HS-5 (cell line): ENCODE measurements at places on chromosomes 12 and 14.

- no peak for DNase-seq
These were observed 63.2 kb upstream of the PTPRR start for GRCh38 chr12:70983692-70984091.

DNA sequence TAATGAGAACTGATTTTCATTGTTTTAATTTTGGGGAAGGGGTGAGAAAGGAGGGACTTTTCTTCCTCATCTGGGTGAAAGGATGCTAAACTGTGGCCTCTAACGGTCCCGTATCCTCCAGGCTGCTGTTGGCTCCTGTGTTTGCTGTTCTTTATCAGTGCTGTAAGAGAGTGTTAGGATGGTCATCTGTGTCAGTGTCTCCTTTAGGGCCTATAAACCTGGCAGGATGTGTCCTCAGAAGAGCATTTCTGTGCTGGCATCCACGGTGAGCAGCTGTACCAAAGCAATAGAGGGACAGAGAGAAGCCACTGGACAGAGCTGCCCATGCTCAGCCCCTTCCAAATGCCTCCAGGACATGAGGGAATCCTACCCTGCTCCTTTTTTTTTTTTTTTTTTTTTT lies 253.1 kb downstream of the ZFP36L1 start:
- DNase-seq: no peak

DNA sequence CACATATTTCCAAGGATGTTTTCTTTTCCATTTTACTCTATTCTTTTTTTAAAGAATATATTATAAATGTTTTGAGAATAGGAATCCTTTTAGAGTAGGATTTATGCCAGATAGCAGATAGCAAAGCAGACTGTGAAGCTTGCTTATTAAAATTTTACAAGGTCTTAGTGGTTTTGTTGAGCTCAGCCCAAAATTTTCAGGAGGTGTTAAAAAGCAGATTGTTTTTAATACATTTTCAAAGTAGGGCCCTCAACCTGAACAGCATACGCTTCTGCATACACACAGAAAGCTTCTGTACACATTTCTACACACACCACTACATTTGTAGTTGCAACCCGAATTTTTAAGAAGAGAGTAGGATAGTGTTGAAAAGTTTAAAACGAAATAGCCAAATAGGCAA lies 151.0 kb downstream of the EPS8 start:
- DNase-seq: no peak

- DNase-seq: no peak
These were observed 16.8 kb downstream of the ATP5MC2 start for GRCh38 chr12:53659011-53659551.

- no peak for DNase-seq
These were observed 171.8 kb downstream of the DUSP6 start for GRCh38 chr12:89180496-89180895.

GRCh38 chr12:34298971-34299801 lies 276.9 kb downstream of the ALG10 start:
- no peak for DNase-seq

DNA sequence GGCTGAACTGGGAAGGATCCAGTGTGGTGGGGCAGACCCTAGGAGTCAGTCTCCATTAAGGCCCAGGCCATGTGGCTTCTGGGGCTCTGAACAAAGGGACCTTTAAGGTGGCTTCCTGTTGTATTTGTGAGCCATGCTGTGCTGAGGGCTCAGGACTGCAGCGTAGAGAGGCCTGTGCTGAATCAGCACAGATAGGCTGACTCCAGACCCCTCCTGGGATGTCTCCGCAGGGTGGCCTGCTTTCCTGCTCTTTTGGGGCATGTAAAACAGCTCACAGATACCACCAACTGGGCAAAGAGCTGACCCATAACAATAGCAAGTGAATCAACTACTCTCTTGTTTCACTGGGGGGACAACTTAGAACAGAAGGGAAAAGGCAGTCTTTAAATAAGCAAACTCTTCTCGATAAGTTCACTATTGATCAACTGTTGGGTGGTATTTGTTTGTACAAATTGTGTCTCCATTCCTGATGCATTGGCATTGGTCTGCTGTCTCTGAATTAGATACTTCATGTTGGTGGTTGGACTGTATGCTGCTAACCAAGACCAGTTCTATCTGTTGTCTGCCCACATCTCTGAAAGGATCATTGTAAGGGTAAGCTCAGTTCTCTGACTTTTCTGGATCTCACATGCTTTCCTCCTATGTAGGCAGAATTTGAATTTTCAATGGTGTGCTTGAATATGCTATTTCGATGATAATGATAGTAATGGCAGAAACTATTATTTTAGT lies 71.8 kb downstream of the MYRFL start:
- no peak for DNase-seq

DNA sequence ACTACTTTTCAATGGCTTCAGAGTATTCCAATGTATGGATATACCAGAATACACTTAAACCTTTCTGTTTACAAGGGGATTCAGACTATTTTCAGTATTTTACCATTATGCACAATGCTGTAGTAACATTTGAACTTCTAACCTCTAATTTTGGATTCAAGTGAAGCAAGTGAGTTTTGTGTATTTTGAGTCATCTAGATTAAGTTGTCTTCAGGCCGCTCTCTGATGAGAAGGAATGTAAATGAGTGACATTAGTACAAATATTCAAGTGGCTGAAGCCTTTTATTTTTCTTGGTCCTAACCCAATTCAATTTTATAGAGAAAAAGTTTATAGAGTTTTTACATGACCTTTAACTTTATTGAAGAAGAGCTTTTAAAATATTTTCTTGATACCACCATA lies 125.6 kb downstream of the PDE3A start:
- no peak for DNase-seq

GRCh38 chr14:83764656-83765599 lies 1765.0 kb upstream of the FLRT2 start:
- DNase-seq: no peak

DNA sequence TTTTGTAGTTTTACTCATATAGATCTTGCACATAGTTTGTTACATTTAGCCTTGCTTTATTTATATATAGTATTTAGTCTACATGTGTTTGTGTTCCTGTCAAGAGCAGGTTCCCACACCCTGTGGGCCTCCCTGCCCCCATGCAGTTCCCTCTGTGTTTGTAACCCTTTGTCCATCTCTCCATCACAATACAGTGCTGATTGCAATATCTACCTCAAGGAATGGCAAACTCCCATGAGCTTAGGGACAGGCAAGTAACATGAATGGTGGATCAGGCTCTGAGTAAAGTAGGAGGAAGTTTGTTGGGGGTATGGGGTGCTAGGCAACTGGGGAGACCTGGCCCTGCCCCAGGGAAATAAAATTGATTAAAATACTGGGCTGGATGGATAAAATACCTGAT lies 151.9 kb upstream of the MYL2 start:
- no peak for DNase-seq

DNA sequence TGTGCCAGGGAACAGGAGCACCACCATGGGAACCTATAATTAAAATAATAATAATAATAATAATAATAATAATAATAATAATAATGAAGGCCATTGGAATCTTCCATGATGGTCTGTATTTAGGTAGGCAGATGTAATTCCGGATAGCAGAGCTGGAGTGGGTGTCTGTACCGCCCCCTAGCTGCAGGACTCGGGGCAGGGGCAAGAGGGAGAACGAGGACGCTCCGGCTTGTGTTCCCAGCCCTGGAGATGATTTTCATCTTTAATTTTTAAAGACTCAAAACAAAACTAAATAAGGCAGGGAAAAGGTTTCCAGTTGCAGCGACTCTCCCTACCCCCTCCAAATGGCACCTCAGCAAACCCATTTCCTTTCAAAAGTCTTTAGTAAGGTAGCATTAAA lies 501.1 kb downstream of the VRK1 start:
- no peak for DNase-seq

GRCh38 chr14:66432334-66432733 lies 53.8 kb upstream of the CCDC196 start:
- DNase-seq: no peak

- peak; percentile 72 for DNase-seq
These were observed 116.8 kb upstream of the SLC38A4 start for GRCh38 chr12:46942579-46942978.

GRCh38 chr12:39144613-39145061 lies 239.2 kb upstream of the CPNE8 start:
- no peak for DNase-seq

- no peak for DNase-seq
These were observed 109.4 kb downstream of the SLC15A5 start for GRCh38 chr12:16168078-16168477.

DNA sequence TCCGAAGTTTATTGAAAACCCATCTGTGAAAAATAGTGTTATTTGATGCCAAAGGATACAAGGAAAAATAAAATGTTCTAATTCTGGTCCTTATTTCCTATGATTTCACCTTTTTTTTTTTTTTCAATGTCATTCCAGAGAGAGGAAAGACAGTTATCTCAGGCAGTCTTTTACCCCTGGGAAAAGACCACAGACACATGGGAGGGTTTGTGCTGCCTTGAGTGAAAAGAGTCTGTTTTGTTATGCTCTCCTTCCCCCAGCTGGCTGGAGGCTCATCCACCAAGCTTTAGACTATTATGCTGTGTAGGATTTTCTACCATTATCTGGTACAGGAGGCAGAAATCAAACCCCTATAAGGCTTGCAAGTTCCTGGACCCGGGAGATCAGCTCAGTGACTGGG lies 151.8 kb downstream of the CRADD start:
- DNase-seq: no peak

DNA sequence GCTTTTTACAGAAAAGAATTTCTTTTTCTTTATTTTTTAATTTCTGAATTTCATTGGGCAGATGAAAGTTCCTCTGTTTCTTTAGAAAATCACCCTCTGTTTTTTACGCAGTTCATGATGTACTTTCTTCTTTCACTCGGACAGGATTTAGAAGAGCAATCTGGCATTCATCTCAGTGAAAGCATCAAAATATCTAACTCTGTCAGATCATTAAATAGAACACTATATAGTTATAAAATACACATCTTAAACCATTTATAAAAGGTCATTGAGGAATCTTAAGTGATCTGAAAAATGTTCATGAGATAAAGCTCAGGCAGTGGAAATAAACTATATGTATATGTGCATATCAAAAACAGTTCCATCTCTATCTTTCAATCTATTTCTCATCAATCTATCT lies 3.9 kb downstream of the IFNG-AS1 start:
- no peak for DNase-seq

DNA sequence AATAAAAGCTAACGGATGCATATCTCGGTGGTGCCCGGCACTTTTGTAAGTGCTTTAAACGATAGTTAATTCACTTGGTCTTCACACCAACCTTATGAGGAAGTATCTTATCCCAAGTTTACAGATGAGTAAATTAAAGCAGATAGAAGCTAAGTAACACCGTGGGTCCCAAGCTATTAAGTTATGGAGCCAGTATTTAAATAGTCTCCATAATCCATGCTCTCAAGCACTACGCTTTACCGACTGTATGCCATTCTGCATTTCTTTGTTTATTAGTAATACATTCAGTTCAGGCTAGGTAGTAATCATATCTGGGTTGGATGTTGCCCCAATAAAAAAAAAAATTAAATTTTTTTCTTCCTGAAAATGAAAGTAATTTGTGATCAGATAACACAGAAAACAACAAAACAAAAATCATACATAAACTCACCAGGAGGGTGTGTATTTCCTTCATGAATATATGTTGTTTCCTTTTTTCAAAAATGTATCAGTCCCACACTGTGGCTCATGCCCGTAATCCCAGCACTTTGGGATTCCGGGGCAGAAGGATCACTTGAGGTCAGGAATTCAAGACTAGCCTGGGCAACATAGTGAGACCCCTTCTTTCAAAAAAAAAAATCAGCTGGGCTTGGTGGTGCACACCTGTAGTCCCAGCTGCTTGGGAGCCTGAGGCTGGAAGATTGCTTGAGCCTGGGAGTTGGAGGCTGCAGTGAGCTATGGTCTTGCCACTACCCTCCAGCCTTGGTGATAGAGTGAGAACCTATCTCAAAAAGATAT lies 1.4 kb upstream of the M6PR start:
- DNase-seq: no peak

- DNase-seq: no peak
These were observed 206.8 kb downstream of the NUAK1 start for GRCh38 chr12:105931762-105932570.

GRCh38 chr12:91551927-91552326 lies 369.3 kb upstream of the DCN start:
- DNase-seq: no peak

DNA sequence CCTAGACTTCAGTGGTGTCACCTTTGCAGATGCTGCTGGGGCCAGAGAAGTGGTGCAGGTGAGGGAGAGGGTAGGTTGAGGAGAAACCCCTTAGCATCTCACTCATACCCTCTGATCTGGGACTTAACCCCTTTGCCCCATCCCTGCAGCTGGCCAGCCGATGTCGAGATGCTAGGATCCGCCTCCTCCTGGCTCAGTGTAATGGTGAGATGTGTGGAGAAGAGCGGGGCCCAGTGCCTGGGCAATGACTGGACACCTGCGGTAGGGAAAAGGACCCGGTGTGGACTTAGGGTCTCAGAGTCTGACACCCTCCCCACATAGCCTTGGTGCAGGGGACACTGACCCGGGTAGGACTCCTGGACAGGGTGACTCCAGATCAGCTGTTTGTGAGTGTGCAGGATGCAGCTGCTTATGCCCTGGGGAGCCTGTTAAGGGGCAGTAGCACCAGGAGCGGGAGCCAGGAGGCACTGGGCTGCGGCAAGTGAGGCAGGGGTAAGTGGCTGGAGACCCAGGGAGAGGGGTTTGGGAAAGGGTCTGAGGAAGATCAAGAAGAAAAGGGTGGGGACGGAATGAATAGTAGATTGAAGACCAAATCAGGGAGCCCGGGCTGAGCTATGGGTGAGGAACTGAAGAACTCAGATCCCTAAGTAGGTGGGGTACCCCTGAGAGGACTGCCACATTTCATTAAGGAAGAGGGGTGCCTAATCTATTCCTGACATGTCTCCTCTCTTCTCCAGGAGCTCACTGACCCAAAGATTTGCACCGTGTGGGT lies 7.6 kb downstream of the B4GALNT1 start:
- DNase-seq: no peak

GRCh38 chr12:56223571-56224101 lies 506 bp upstream of the NABP2 start:
- DNase-seq: no peak

GRCh38 chr14:102495491-102496330 lies 13.9 kb downstream of the ANKRD9 start:
- DNase-seq: no peak

- DNase-seq: no peak
These were observed 17.1 kb downstream of the POU6F1 start for GRCh38 chr12:51200806-51201205.

GRCh38 chr12:114396869-114397719 lies 8.8 kb downstream of the TBX5 start:
- no peak for DNase-seq

DNA sequence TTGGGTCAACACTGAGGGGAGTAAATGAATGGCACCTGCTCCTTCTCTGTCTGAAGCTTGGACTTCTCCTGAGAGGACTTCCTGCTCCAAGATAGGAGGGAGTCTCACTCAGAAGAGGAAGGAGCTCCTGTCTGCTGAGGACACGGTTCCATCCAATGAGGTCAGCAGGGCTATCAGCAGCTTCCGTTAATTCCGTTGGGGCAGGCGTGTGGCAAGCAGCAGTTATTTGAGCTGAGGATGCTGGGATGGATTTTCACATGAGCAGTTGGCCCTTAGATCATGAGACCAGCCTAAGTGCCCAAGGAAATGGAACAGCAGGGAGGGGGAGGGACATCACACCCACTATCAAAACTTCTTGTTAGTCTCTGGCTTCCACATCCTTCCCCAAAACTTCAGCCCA lies 159.0 kb upstream of the PZP start:
- DNase-seq: no peak

- no peak for DNase-seq
These were observed 2.0 kb upstream of the SETD1B start for GRCh38 chr12:121801595-121802484.
